Calu3 (cell line): ENCODE measurements at places on chromosomes 3 and 15.

- no peak for DNase-seq
Measured at GRCh38 chr3:189276444-189277219, 104.9 kb downstream of the TPRG1 start.

- peak; percentile 4 for DNase-seq
Measured at GRCh38 chr3:2713923-2714322, 396.3 kb downstream of the IL5RA start.

DNA sequence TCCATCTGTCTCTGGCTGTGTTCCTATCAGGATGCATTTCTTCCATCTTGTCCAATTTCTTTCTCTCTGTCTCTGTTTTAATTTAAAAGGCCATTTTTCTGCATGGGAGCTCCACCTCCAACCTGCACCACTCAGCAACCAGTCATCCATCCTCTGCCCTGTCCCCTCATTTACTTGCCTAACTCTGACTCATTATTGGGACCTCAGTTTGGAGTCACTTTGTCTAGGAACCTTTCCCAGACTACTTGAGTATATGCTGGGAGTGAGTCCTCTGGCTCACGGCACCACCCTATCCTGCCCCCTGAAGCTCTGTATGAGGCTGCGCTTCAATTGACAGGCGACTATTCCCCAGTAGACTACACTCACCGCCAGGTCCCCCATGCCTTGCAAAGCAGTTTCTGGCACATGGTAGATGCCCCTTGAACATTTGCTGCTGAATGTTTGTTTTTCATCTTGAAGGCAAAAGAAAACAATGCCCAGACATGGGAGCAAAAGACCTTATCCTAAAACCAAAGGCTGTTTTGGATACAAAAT, 513.3 kb upstream of the CFAP20DC start:
- no peak for DNase-seq

DNA sequence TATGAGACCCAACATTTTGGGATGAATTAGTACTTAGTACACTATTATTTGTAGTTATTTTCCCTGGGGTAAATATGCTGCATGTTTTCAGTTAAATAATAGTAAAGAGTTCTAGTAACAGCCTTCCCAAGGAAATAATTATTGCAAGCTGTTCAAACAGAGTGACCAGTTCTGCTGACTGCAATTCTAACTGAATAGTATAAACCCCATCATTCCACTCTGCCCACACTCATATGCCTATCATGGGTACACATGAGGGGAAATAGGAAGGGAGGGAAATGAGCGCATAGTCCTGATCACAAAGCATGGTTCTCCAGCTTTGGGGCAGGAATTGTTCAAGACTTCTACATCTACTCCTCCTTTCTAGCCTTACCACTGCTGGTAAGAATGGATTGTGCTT, 18.7 kb downstream of the UQCC5 start:
- DNase-seq, result no peak

DNA sequence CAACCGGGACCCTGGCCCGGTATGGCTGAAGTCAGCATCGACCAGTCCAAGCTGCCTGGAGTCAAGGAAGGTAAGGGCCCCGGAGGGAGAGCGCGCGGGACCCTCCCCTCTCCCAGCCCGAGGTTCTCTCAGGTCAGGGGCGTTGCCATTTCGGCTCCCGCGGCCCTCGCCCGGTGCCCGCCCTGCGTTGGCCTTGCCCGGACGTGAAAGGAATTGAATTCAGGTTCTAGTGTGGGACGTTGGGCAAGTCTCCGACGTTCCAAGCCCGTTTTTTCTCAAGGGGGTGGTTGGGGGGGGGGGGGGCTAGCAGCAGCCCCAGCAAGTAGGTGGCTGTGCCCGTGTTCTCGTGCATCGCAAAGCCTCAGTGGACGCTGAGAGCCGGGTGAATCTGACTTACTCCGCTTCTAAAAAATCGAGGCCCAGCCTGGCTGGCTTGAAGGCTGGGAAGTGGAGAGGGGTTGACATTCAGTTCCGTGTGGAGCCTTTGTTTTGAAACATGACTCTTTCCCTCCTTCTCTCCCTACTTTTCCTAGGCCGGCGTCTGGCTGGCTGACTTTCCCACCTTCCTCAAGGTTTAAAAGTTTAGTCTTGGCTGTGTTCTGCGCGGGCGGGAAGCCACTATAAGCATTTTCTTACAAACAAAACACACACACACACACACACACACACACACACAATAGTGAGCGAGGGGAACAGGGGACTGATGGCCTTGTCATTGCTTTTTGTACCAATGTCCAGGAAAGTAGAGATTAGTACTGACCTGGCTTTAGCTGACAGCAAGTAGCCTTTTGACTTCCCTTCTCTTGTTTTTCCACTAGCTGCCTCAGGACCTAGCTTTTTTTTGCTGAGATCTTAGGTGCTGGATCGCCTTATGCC, at the start of gene UTS2B:
TSS of gene UTS2B (minus strand) at position 873 of the 876 bp plus-strand sequence. CDS start 48,337 bp downstream, outside the sequence.
- DNase-seq, result peak; percentile 66

DNA sequence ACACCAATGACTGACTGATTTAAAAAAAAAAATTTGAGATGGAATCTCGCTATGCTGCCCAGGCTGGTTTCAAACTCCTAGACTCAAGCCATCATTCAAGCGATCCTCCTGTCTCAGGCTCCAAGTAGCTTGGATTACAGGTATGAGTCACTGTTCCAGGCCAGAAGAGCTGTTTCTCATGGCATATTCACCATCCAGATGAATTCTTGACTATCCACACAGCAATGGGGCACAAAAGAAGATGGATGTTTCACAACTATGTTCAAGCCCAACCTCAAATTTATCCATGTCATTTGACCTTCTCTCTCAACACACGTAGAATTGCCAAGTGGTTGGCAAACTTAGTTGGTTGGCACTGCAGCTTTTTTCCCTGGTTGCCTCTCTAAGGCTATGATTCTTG, 40.6 kb downstream of the PRICKLE2 start:
- DNase-seq, result no peak

DNA sequence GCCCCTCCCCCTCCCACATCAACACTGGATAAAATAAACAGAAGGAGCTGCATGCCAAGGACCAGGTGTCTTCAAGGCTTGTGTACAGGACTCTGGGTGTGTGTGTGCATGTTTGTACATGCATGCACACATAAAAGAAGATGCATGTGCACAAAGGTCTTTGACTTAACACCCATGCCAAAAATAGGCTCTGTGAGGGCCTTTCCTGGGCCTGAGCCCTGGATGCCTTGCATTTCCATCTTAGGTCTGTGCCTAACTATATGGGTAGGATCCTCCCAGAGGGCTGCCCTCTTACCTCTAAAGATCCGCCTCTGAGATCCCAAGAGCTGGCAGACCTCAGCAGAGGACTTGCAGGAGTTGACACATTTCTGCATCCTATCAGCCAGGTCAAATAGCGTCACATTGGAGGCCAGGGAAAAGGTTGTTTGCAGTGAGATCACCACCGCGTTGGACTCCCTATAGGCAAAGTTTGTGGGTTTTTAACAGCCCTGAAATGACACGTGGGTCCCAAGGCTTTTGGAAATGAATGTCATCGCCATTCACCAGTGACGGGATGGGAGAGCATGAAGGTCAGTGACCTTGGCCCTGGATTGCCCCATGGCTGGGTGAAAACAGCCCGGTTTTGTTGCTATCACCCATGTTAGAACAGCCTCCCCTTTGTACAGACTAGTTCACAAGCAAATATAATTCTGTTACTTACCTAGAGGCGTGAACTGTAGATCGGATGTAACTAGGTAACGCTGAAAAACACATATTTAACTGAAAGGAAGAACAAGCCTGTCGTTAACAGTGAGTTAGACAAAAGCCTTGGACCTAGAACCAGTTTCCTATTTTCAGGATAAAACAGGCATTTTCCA, 54.0 kb downstream of the HEG1 start:
- no peak for DNase-seq

GRCh38 chr3:24185738-24186384, 240.8 kb downstream of the NR1D2 start:
- peak; percentile 43 for DNase-seq

- DNase-seq, result no peak
Measured at GRCh38 chr3:131713416-131714123, 210.8 kb upstream of the MRPL3 start.

- no peak for DNase-seq
Measured at GRCh38 chr15:81092559-81092902, 41.5 kb upstream of the CFAP161 start.

DNA sequence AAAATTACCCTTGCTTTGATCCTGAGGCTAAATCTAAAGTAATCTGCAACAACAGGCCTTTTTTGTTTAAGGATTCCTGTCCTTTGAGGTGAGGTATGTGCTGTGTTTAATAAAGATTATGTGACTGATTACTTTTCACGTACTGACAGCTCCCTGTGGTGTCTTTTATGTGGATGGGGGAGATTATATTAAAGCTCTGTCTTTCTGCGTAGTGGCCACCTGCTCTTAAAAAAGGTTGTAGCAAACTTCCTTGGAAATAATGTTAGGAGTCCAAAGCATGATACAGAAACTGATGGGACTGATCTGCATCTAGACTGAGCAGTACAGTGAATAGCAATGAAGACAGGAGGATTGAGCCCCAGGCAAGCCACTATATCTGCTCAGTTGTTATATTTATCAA, 453.0 kb upstream of the GOLIM4 start:
- DNase-seq, result no peak

- no peak for DNase-seq
Measured at GRCh38 chr3:117277816-117278215, 568.2 kb downstream of the TUSC7 start.

GRCh38 chr15:75107908-75108838, 84.8 kb downstream of the PPCDC start:
- peak; percentile 78 for DNase-seq

DNA sequence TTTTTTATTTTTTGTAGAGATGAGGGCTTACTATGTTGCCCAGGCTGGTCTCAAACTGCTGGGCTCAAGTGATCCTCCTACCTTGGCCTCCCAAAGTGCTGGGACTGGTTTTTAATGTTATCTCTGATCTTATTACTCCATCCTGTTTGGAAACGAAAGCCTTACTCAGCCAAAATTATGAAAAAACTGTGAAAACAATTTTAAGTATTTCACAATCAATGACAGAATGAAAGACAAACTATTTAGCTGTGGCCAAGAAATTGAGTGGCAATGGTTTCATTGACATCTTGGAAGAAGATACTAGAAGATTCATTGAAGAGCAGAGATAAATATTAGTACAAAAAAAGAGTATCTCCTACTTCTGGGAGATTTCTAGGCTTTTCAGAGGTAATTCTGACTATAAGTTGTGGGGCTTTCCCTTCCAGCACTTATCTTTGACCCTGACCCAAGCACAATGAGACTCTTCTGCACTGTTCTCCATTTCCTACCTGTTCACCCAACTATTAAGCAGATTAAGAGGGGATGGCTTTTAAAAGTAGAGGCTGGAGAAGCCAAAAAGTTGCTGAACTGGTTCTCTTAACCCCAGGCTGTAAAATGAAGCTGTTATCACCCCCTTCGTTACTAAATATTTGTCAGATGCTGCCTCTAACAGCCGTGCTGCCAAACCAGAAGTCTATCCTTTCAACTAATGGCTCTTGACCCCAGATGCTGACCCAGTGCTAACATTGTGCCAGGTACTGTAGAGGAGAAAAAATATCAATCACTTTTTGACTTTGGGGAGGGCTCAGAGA, 14.2 kb upstream of the SLC25A36 start:
- DNase-seq, result no peak

- DNase-seq, result peak; percentile 17
Measured at GRCh38 chr3:56835650-56836227, 34.0 kb upstream of the ARHGEF3 start.

DNA sequence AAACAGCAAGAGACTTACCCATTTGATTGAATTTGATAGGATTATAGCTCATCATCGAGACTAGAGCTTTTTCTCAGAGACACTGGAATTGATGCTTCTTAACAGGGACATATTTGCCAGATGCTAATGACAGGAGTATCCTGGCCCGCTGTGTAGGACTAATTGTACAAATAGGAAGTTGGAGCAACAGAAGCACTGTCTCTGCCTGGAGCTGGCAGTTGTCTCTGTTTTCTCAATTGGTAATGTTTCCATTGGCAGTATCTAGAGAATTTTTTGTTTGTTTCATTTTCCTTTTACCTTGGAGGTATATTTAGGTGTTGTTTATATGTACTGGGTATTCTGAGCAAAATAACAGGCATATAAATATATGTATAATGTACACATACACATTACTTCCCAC, 8.9 kb upstream of the PCOLCE2 start:
- no peak for DNase-seq

- DNase-seq, result peak; percentile 96
Measured at GRCh38 chr3:171459942-171460724, at the start of gene TNIK. TSS of gene TNIK (minus strand) at chr3:171460405. CDS start at chr3:171460063, 342 bp downstream.

GRCh38 chr3:73687106-73688004, 62.6 kb upstream of the PDZRN3 start:
- no peak for DNase-seq
